ENCODE measurements at places on chromosomes 2 and 18.

DNA sequence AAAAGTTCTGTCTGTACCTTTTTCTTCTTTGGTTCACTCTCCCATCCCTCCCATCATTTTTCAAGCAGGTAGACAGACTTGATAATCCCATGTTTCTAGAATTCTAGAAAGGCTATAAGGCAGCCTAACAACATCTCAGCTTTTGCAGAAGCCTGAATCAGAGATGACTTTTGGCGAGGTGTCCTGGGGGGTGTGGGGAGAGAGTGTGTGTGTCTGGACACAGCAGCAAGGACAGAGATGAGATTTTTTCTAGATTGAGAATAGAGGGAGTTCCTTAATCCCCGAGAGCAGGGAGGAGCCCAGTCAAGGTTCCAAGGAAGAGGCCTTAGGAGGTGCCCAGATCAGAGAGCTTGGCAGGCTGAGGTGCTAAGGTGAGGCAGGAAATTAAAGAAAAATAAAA, 22.0 kb upstream of the LAPTM4A start:
- DNase-seq = no peak

DNA sequence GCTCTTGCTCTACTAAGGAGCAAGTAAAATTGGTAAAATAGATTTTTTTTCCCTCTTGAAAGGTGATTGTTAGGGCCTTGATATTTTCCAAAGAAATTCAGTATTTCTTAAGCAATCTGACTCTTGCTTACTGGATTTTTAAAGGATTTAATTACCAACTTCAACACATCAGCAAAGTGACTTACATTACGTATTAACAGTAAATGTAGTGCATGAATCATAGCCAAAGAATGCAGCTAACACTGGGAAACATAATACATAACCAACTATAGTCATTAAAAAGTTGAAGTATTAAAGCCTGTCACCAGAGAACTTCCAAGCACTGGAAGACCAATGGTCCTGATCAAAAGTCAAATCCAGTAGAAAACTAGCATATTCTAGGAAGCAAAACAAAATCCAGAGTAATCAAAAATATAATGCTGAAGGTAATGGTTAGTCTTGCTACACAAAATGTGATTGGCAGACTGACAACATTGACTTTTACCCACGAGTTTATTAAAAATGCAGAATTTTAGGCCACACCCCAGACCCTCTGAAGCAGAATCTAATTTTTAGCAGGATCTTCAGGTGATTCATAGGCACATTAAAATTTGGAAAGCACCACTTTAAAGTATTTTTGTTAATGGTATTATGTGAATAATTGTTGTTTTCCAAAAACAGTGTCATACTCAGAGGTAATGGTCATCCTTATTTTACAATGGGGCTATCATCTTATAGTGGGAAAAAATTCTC, 31.8 kb upstream of the CAVIN2 start:
- DNase-seq = no peak

DNA sequence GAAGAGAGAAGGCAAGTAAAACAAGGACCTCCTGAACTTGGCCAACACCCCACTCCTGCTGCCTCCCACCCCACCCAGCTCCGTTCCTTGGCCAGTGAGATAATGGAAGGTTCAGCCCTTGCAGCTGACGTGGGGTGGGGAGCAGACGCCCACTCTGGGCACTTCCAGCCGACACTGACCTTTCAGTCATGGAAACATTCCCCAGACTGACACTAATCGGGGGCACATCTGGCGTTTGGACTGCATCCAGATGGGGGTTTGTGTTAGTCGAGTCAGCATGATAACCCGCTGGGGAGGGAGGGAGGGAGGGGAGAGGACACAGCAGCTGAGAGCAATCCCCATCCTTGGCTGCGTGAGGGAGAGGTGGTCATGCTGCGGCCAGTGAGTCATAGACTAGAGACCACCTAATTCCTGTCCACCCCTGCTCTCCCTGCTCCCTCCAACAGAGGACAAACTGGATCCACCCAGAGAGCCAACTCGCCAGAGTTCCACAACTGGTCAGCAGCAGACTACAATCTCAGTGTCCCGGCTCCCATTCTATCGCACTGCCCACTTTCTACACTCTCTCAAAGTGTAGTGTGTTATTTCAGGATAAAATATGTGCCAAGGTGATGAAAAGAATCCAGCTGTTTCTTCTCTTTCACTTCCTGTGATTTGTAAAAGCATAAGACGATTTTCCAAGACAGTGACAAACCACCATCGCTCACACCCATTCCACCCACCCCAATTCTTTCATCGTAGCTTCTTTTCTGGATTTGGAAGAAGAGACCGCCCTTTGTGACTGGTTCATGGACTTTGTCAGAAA, 115.4 kb upstream of the PKDCC start:
- DNase-seq = no peak

DNA sequence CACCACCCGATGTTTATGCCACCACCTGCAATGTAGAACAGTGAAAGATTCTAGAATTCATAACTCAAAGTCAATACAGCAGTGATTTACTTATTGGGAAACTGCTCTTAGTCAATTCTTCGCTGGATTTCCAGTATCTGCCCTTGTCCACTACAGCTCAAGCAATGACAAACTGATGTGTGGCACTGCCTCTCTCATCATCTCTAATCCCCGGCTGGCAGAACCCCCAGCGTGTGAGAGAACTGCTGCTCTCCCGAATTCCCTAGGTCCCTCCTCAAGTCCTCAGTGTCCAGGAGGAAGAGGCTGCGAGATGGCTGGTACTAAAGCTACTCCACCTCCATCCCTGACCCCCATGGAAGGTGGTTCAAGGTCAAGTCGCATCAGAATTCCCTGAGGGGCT, 1.6 kb downstream of the TXNL4A start:
- DNase-seq = no peak

GRCh38 chr2:61538920-61539520, 864 bp upstream of the XPO1 start:
- DNase-seq = peak; percentile 12
